ENCODE measurements at places on chromosomes 13 and 19.

GRCh38 chr13:20901668-20902437 is 693 bp downstream of the XPO4 start:
- DNase-seq = no peak

DNA sequence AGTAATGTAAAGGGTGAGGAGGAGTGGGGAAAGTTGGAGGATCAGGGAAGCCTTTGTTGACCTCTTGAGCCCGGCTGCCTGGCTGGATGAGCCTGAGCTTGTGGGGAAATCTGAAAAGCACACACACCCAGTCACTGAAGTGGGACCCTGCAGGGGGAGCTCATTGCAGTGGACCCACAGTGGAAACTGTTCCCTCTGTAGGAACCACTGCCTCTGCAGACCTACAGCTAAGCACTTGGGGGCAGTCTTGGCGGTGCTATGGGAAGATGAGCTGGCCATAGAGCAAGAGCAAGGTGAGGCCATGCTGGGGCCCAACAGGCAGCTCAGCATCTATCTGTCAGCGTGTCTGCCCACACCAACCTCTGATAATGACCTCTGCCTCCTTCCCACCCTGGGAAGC is 294.8 kb downstream of the TSHZ3 start:
- peak; percentile 4 for DNase-seq

GRCh38 chr19:16018801-16019551 is 57.3 kb upstream of the TPM4 start:
- DNase-seq = no peak

- no peak for DNase-seq
Measured at GRCh38 chr19:47331931-47332547, at the start of gene C5AR2. Gene C5AR2 (plus strand): TSS chr19:47332175. CDS start chr19:47340800, 8,625 bp downstream.

GRCh38 chr13:50676602-50677001 is 166.9 kb downstream of the DLEU7 start:
- no peak for DNase-seq

GRCh38 chr13:97023117-97023516 is 28.8 kb upstream of the OXGR1 start:
- no peak for DNase-seq

DNA sequence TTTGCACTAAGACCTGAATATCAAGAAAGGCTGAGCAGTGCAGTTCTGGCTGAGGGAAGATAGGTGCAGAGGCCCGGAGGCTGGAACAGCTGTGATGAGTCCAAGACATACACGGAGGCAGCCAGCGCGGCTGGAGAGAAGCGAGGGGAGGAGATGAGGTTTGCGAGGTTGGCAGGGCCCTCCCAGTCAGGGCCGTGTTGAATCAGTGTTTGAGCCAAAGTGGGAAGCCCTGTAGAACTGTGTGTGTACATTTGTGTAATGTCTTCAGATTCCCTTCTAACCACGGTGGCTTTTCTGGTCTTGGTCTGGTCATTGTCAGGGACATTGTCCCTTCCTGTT is 34.9 kb downstream of the PAK4 start:
- no peak for DNase-seq

GRCh38 chr19:19591133-19591825 is 27.2 kb downstream of the PBX4 start:
- no peak for DNase-seq

GRCh38 chr19:10836479-10837330 is 693 bp upstream of the TMED1 start:
- DNase-seq = peak; percentile 78

All from stimulated activated CD4-positive, alpha-beta T cell treated with anti-CD3 and anti-CD28 coated beads, Interleukin-1b, Interleukin-23, amount 100 ng/mL, for 24 hours (primary cell).